GM04503 (cell line): ENCODE measurements at places on chromosomes 1 and 21.
A peak's percentile ranks its signal among the peaks of the same experiment; 100 is the strongest.

DNA sequence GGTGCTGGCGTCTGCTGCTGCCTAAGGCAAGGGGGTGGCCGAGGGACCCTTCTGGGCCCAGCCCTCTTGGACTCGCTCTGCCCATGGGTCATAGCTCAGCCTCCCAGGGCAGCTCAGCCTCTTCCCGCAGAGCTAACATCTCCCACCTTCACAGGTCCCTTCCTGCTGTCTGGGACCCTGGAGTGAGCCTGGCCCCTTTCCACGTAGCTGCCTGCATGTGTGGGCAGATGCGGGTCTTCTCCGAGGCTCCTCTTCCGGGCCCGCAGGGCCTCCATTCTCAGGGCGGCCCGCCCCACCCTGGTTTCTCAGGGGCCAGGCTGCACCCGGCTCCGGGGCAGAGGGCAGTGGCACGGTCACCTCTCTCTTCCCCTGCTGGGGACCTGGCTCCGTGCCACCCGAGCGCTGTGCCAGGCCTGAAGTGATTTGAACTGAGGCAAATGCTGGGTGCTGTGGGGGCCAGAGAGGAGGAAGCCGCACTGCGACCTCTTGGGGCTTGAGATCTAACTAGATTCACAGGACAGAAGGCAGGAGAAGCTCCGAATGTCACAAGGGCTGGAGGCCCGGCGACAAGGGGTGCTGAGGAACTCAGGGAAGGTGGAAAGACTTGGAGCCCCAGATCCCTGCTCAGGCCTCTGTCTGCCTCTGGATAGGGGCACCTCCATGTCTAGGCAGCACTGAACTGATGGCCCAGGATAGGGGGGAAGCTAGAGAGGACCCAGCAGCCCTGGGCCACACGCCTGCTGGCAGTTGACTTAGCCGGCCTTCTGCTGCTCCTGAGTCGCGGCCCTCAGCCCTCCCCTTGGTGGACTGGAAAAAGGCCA lies 40.7 kb downstream of the COQ8A start:
- DNase-seq: no peak

DNA sequence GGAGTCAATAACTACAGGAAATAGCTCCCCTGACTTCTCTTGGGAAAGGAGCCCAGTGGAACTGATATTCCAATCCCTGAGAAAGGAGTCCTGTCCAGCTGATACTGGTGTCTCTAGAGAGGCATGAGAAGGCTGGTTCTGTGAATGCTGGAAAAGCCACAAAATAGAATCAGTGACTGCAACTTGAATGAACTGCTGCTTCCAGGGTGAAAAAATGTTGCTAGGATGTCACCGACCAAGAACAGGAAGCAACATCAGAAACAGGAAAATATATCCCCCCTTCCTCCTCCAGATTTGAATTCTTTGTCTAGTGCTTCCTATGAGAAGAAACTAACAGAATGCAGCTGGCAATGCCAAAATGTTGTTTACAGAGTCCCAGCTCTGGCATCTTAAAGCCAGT lies 269.3 kb upstream of the LYPLAL1 start:
- DNase-seq: no peak

DNA sequence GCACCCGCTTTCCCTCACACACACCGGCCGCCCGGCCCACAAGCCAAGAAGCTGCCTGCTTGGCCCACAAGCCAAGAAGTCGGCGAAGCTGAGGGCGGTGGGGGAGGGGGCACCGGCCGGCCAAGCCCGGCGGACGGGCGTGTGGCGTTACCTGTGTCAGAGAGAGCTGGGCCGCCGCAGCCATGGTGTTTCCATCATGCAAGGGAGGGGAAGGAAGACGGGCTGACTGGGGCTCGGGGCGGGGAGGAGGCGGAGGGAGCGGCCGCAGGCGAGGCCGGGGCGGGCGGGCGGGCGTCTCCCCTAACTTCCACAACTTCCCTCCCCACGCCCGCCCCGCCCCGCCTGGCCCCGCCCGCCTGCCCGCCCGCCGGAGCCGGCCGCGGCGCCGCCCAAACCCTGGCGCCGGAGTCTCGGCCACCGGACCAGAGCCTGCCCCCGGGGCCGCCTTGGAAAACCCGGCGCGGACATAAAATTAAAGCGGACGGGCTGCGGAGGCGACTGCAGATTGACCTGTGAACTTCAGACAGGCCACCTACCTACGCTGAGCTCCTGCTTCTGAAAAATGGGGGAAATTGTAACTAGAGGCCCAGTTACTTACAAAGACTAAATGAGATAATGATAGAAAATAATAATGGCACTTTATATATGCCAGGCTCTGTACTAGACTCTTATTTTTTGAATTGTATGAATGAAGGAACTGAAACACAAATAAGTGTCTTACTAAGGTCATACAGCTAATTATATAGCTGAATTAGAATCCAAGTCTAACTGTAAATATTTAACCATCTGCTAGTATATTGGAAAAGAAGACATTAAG lies at the start of gene EPS15:
EPS15 (minus strand) TSS at position 219 of the 817 bp plus-strand sequence; CDS start at position 184, 35 bp downstream.
- DNase-seq: no peak

DNA sequence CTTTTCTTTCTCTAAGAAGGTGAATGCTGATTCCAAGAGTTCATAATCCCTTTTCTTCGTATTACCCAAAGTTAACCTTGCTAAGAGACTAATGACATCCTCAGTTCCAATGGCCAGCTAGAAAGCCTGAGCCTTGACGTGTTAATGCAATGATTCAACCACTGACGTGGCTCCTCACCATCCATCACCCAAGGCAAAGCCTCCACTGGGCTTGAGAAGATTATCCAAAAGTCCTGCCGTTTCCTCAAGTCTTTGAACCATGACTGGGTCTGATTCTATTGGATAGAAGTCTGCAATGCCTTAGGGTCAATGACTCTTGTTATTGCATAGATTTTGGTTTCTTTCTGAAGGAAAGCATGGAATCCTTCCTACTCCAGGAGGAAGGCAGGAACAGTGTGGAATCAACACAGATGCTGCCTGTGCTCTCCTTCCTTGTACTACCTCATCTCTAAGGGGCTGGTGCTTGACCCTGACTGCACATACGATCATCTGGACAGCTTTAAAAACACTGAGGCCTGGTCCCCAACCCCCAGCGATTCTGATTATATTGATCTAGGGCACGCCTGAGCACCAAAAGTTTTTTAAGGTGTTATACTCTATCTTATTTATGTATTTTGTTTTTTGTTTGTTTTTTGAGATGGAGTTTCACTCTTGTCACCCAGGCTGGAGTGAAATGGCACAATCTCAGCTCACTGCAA lies 69.3 kb upstream of the ANGPTL1 start:
- peak; percentile 31 for DNase-seq

DNA sequence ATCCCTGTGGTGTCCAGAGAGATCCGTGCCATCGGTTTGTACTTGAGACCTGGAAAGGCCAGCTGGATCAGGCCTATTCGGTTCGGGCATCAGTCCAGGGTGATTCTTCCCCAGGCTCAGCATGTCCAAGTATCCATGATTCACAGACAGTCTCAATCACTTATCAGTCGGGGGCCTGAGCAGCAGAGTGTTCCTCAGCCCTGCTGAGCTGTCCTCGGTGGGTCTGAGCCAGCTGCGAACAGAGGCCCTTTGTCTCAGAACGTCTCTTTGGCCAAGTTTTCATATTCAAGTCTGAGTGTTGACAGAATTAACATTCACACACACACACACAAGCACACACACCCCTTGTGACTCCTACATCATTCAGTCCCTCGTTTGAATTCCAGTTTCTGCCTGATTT lies 33.4 kb upstream of the OSBPL9 start:
- DNase-seq: no peak

DNA sequence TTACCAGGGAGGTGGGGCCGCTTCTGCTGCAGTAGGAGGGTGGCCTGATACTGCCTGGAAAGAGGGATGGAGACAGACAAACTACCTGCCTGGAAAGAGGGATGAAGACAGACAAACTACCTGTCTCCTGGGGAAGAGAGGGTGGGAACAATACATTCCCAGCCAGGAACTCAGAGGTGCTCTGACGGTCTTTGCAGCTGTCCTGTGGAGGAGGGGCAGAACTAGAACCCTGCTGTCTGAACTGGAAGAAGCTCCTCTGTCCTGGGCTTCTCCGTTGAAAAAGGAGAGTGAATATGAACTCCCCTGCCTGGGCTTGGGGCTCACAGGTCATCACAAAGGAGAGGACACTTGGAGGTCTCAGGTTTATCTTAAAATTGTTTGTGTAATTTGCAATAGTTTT lies 40.3 kb upstream of the ETV3 start:
- no peak for DNase-seq

DNA sequence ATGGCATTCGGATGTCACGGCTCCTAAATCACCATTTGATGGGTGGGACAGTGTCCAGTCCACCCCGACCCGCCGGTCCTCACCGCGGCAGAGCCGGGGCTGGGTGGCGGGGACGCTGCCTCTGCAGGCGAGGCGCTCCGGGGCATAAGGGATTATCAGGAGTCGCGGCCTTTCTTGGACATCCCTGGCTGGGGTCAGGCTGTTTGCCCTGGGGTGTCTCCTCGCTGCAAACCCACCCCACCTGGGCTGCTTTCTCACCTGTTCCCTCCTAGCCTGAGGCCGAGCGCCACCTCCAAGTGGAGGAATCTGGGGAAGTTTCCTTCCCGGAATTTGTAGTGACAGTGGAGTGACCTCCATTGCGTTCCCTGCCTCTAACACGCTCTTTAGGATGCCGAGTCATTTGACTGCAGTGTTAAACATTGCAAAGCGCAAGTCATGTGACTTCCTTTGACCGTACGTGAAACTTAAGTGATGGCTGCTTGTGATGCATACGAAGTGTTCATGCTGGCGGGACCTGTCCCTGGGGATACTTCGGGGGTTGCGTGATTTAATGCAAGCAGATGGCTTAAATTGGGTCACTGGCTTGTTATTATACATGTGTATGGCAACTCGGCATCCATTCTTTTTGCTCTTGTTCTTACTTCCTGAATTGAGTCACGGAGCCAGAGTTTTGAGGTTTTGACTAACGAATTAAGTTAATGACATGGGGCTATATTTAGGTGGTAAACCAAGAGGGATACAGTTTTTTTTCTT lies 536 bp downstream of the LGALS8 start:
- peak; percentile 52 for DNase-seq

DNA sequence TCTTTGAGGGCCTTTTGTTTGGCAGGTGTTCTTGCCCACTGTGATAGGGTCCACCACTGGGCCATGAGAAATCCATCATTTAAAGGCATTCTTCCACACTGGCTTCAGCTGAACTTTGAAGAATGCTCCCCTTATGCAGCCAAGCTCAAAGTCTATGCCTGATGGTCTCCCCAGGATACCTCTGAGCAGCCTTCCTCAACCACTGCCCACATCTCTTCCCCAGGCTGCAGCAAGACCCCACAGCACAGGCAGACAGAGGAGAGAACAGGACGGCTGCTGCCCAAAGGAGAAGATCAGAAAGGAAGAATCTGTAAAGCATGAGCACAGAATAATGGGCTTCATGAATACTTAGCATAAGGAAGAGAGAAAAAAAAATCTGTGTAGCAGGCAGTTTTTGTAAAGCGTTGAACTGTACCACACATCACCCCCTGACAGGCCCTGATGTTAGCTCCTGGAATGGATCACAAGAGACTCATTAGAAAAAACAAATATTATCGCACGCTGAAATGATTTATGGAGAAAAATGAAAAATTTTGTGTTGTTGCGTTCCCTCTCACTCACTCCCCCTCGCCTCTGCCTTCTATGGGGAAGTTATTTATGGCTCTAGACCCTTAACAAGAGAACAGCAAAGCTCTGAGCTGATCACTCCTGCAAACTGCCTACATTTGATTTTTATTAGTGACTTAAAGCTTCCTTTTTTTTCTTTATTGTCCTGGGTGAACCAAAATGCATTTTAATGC lies 134.1 kb downstream of the TMEM53 start:
- DNase-seq: no peak

GRCh38 chr21:23455676-23456075 lies 2151.6 kb downstream of the MRPL39 start:
- no peak for DNase-seq

DNA sequence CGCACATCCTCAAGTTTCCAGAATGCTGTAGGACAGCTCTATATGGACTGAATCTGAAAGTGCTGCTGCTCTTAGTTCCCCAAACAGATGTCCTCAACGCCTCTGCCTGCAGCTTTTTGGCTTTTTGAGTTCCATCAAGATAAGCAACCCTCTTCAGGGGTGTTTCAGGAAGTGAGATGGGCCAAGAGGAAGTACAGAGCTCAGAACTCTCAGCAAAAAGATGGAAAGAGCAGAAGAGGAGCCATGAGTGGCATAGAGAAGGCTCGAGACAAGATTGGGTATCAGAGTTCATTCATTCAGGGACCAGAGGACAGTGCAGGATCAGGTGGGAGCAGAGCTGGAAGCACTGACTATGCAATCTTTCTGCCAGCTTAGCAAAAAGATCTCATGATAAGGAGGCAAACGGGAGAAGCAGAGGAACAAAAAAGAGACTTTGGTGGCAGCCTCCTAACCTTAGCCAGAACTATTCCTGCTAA lies at the start of the genes ADORA3 and TMIGD3:
ADORA3 (minus strand) TSS at position 49 of the 476 bp plus-strand sequence. CDS start 279 bp downstream, outside the sequence.
TMIGD3 (minus strand) TSS at position 49 of the 476 bp plus-strand sequence. CDS start 279 bp downstream, outside the sequence.
- DNase-seq: no peak

GRCh38 chr1:21012937-21013336 lies 163.8 kb downstream of the EIF4G3 start:
- no peak for DNase-seq

- no peak for DNase-seq
Observed at GRCh38 chr21:13827201-13827600, 217.6 kb downstream of the POTED start.

DNA sequence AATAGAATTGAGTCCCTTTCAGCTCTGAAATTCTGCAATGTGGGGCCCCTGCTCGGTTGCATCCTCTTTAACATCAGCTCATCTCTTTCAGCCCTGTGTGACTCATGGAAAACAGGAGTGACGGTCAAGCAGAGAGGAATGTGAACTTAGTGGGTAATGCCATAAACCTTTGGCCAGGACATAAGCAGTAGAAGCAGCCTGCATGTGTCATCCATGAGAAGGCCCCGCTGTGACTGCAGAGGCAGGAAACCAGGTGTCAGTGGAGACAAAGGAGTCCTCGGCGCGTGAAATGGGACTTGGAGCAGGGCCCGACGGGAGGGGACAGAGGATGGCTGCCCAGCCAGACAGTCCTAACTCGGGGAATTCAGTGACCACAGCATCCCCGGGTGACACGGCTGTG lies 21.1 kb upstream of the EPHB2 start:
- peak; percentile 78 for DNase-seq

GRCh38 chr1:121558514-121558913 lies 373.7 kb downstream of the SRGAP2C start:
- peak; percentile 86 for DNase-seq

DNA sequence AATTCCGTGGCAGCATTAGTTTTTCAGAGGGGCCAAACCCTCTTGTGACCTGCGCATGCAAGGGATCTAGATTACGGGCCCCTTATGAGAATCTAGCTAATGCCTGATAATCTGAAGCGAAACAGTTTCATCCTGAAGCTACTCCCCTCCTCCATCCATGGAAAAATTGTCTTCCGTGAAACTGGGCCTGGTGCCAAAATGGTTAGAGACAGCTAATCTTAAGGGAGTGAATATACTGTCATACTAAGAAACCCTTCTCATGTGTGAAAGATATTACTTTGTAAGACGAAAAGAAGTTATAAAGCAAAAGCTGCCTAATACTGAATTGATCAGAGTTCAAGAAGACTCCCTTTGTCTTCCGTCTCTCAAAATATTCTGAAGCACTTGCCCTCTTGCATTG lies 166.3 kb downstream of the DUSP10 start:
- DNase-seq: no peak

DNA sequence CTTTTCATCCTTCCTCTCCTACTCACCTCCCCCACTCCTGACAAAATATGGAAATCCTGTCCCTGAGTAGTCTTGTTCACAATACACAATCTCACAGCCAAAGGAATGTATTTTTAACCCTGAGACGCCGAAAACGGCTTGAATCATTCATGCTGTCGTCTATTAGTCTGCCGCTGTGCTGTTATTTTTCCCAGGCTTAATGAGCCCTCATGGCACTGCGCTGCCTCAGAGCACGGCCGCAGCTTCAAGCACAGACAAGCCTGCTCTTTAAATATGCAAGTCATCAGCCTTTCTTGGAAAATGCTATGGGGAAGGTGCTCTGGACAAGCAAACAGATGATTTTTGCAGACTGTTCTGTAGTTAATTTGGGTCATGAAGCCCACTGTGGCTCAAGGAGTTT lies 302.7 kb downstream of the DISC1 start:
- peak; percentile 55 for DNase-seq
